ENCODE measurements at places on chromosomes 12 and 14. TPM values are rescaled to one million over a fixed set of nuclear protein-coding genes. Genes with fewer than 3 reads are reported as not detected.

DNA sequence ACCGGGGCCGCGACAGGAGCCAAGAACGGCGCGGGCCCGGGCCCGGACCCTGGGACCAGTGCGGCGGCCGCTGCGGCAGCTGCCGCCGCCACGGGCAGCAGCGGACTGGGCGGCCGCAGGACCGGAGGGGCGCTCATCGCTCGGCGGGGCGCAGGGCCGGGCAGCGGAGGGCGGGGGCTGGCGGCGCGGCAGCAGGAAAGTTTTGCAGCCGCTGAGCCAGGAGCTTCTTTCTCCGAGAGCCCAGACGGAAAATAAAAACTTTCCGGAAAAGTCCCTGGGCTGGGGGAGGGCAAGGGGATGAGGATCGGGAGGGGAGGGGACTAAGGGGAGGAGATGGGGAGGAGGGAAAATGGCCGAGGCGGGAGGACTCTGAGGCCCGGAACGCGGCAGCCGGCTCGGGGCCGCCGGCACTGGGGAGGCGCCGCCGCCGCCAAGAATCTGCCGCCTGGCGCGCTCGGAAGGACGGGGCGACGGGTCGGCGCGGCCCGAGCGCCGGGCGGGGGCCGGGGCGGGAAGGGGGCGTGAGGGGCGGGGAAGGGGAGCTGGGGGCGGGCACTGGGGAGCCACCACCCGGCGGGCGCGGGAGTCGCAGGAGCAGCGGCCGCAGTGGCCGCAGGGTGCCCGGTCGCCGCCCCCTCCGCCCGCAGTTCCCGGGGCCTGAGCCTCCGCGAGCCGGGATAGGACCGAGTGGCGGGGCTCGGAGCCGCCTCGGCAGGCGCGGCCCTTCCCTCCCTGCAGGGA, at the start of gene PRKD1:
Gene PRKD1, minus strand, starts transcription at position 472 of the 741 bp plus-strand sequence.
- DNase-seq: no peak

- DNase-seq: no peak
Measured at GRCh38 chr14:68306934-68307789, 485.7 kb downstream of the ZFP36L1 start.

GRCh38 chr12:41769810-41770209, 374.9 kb downstream of the GXYLT1 start:
- no peak for DNase-seq

- no peak for DNase-seq
Measured at GRCh38 chr14:90648421-90648820, 167.8 kb downstream of the TTC7B start.

Gene CCDC85C
- 1.5 TPM for total RNA-seq

Gene GLT8D2
- 45.2 TPM for total RNA-seq

GRCh38 chr12:32679920-32680237, 778 bp downstream of the DNM1L start:
- no peak for DNase-seq

GRCh38 chr12:49220972-49221371, 32.1 kb upstream of the TUBA1A start:
- DNase-seq: no peak

- DNase-seq: no peak
Measured at GRCh38 chr14:91406982-91407381, 10.6 kb downstream of the CCDC88C start.

Gene KRT86
- 9.3 TPM for total RNA-seq

GRCh38 chr14:106051796-106052195, 525.4 kb downstream of the TMEM121 start:
- DNase-seq: no peak

DNA sequence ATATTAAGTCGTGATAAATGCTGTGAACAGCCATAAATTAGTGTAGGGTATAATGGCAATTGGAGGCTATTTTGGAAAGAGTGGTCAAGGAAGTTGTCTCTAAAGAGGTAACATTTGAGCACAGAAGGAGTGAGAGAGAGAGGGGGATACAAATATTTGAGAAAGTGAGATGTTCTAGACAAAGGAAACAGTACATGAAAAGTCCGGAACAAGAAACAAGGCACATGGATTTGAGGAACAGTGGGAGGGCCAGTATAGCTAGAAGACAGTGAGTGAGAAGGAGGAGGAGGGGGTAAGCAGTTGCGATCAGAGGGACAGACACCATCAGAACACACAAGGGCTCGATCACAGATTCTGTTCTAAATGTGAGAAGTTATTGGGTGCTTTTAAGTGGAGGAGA, 20.1 kb upstream of the RNASE12 start:
- no peak for DNase-seq

DNA sequence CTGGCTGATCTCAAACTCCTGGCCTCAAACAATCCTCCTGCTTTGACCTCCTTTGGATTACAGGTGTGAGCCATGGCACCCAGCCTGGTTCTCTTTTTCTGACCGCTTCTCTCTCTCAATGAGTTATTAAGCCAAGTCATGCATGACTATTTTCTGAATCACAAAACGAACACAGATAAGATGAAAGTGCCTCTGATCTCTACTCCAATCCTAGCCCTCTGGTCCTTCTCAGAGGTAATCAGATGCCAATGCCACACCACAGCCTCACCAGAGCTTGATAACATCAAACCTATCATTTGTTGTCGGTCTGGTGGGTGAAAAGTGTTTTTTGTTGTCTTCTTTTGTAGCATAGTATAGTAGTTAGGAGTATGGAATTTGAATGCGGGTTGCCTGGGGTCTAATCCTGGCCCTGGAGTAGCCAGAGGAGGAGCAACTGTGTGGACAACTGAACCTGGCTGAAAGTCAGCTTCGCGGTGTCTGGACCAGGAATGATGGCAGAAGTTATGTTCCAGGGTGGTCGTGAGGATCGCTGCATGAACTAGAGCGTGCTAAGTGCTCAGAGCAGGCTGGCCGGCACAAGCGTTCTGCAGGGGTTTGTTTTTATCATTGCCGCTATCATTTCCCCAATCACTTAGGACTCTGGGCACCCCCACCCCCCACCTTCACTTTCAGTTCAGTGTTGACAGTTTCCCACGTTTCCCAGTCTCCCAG, 77.9 kb downstream of the SPRING1 start:
- no peak for DNase-seq

Gene CCNT1
- total RNA-seq: 53.7 TPM

DNA sequence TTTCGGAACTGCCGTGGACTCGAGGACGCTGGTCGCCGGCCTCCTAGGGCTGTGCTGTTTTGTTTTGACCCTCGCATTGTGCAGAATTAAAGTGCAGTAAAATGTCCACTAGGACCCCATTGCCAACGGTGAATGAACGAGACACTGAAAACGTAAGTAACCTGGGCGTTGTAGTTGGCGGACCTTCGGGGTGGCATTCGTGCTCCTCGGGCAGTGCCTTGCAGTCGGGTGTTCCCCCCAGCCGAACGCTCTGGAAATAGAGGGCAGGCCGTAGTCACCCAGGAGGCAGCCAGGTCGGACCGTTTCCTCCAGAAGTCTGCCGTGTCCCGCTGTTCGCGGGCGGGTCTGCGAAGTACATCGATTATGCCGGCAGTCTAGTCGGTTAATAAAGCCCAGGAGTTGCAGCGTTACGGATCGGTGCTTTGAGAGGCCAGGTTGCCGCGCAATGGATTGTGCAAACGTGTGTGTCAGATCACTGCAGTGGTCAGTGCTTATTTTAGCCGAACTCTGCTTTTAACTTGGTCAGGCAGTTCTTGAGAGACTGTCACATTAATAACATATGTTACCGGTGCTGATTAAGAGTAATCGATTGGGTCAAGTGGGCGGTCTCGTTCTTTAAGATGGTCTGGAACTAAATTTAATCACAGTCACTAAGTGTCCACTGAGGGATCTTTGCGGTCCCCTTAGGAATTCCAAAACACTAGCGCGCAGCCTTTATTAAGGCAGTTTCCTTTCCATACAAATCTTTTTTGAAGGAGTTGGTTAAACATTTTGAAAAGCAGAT, 906 bp downstream of the MARK3 start:
- DNase-seq: no peak

GRCh38 chr12:111454716-111455447, 49.2 kb downstream of the SH2B3 start:
- DNase-seq: no peak

DNA sequence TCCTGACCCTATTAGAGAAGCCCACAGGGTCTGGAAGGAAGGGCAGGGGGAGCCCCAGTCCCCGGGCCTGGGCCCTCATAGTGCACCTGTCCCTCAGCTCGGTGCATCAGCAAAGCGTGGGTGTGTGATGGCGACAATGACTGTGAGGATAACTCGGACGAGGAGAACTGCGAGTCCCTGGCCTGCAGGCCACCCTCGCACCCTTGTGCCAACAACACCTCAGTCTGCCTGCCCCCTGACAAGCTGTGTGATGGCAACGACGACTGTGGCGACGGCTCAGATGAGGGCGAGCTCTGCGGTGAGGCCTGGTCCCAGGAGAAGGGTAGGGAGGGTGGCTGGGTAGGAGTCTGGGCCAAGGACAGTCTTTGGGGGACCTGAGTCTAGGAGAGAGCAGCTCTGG, 26.3 kb upstream of the LRP1-AS start:
- no peak for DNase-seq

DNA sequence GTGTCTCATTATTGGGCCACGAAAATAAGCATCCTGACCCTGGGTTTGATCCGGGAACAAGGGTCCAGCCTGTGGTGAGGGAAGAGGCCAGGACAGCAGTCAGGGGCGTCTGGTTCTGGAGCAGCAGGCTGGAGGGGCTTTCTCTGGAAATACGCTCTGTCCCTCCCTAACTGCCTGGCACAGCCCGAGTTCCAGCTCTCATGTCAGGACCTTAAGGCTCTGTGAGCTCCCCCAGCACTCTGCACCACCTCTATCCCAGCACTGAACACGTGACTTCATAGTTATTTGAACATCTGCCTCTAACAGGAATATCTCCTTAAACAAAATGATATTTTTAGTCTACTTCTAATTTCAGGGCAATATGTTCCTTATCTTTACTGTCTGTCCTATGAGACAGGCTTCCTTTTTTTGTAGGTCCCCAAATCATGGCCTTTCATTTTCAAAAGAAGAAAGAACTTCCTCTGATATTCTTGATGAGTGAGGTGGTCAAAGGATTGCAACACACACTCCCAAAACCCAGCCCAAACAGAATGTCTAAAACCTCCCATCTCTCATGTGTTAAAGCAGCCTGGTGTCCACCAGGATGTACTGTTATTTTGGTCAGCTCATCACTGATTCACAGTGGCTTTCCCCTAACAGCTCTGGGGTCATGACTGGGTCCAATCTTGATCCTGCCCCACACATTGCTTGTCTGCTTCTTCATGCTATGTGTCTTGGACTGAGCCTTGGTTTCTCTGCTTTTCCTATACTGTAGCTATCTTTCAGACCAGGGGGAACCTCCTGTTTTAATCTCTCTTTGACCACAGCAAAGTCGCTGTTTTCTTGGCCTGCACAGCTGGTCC, 9.7 kb downstream of the AQP6 start:
- no peak for DNase-seq

GRCh38 chr12:30626847-30627246, 68.8 kb downstream of the IPO8 start:
- no peak for DNase-seq

- no peak for DNase-seq
Measured at GRCh38 chr14:68405961-68406360, 386.9 kb downstream of the ZFP36L1 start.
